Activated CD4-positive, alpha-beta T cell treated with anti-CD3 and anti-CD28 coated beads, Interleukin-2, amount 50 U/mL, for 48 hours (primary cell): ENCODE measurements at places on chromosomes 12 and 14.

DNA sequence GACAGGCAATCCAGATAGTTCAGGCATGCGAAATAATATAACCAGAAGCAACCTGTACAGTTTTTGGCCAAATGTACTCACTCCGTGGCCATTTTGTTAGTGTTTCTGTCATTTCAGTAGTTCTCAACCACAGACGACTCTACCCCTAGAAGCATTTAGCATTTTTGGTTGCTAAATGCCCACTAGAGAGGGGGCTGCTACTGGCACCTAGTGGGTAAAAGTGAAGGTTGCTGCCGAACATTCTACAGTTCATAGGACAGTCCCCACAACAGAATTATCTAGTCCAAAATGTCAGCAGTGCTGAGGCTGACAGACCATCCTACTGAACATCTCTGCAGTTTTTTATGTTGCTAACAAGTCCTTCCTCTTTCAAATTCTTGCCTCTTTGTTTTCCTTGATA, 107.4 kb downstream of the TSHR start:
- DNase-seq: no peak

DNA sequence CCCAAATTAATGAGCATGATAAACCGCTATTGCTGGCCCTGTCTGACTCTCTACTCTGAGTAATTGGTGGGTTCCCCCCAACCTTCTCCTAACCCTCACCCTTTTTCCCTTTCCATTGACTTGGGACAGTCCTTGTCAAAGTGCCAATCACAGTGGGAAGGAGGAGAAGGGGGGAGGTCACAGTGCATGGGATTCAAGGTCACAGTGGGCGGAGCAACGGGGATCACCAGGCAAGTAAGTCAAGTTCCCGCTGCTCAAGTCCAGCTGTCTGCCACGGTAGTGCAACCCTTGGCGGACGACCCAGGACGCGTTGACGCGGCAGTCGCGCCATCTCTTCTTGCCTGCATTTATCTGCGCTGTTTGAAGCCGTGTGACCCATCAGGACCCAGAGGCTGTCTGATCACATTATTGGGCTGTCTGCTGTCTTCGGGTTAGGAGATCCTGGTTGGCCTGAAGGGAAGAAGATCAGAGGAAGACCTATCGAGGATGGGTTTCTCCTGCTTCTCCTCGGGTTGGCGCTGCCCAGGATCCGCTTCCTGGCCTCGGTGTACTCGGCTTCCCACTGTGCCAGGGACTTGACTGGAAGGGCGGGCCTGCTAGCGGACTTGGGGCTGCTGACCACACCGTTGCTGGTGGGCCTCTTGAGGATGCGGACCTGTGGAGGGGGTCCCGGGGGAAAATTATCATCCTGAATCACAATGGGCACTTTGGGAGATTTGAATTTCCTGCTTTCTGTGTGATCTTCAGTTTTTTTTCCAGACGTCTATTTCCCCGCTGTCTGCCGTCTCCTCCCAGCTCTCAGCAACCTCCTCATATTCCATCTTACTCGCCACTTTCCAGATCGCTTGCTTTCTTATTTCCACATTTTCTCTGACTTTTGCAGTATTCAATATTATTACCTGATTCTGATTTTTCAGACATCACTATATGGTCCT, 3.1 kb upstream of the MDM2 start:
- no peak for DNase-seq

DNA sequence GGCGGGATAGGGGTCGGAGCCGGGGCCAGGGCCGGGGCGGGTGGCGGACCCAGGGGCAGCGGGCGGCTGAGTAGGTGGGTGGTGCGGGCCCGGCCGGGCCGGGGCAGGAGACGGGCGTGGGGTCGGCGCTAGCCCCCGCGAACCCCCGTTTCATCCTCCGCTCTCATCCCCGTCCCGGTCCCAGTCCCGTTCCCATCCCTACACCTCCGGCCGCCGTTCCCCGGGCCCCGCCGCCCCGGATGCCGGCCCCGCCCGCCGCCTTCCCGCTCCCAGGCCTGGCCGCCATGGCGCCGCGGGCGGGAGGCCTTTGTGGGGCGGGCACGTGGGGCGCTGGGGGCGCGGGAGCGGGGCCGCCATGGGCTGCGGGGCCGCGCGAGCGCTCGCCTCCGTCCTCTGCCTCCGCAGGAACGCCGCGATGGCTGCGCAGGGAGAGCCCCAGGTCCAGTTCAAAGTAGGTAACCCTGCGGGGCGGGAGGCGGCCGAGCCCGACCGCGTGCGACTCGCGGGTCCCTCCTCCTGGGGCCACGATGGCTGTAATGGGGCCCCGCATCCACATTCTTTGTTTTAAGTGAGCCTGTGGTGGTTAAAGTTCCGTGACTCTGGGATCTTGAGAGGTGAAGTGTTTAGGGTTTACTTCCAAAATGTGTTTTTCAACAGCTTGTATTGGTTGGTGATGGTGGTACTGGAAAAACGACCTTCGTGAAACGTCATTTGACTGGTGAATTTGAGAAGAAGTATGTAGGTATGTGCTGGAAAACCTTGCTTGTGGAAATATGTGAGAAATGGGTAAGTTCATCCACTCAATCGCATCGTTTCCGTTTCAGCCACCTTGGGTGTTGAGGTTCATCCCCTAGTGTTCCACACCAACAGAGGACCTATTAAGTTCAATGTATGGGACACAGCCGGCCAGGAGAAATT, 572 bp downstream of the RAN start:
- DNase-seq: peak; percentile 44

DNA sequence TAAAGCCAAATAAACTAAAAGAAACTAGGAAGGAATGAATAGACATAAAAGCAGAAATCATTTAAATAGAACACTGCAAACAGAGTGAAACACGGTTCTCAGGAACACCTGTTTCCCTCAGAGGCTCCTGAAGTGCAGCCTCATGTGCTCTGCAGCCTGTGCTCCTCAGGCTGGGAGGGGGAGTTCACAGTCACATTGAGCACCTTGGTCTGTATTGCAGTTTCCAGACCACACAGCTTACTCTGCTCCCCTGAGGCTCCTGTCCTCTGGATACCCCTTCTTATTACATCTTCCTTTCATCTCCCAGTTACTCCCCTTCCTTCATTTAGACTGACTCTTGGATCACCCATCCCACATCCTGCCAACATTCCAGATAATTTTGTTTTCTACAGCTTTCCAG, 49.7 kb upstream of the DCD start:
- DNase-seq: no peak

GRCh38 chr14:44963775-44964380, 1.9 kb downstream of the TOGARAM1 start:
- no peak for DNase-seq

GRCh38 chr14:53670701-53671100, 285.9 kb downstream of the BMP4 start:
- DNase-seq: no peak

GRCh38 chr12:43106355-43106754, 445.6 kb downstream of the ADAMTS20 start:
- DNase-seq: no peak

- no peak for DNase-seq
These were observed 95.8 kb upstream of the SLC35F4 start for GRCh38 chr14:57961786-57962060.

DNA sequence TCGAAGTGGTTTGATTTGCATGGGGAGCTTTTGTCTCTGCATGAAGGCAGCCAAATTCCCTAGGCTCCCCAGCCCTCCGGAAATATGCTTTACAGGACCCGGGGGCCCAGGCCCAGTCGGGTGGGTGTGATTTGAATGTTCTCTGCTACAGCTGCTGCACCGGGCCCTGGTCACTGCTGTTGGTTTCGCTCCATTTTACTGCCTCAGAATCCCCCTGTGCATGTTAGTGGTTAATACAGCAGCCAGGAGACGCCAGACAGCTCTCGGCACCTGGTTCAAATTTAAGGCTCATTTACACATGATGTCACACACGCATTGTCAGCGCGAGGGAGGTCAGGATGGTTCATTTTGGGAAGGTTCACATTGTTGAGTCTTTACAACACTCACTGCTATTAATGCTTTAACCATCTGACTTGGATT, 99.6 kb downstream of the SLC38A6 start:
- no peak for DNase-seq

DNA sequence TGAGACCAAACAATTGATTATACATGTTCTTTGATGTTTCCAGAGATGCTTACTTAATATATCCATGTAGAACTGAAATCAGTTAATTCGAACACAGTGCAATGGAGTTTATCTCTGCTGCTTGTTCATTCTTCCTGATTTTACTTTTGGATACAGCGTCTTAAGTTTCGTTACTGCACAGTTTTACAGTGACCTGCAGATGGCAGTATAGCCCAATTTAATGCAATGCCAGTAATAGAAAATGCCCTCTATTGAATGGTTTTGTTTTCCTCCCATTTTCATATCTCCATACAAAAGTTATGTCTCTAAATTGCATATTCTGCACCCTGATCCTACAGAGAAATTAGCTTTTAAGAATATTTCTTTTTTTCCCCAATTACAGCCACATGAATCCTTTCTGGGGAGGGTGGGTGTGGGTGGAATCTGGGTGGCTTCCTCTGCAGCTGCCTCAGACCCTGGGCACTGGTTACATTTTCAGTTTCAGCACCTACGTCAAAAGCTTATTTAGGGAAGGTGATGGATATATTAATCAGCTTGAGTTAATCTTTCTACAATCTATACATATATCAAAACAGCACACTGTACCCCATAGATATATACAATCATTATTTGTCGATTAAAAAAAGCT, 101.1 kb upstream of the DCD start:
- peak; percentile 18 for DNase-seq

- DNase-seq: peak; percentile 34
These were observed 138.8 kb upstream of the WSCD2 start for GRCh38 chr12:107990325-107990724.

DNA sequence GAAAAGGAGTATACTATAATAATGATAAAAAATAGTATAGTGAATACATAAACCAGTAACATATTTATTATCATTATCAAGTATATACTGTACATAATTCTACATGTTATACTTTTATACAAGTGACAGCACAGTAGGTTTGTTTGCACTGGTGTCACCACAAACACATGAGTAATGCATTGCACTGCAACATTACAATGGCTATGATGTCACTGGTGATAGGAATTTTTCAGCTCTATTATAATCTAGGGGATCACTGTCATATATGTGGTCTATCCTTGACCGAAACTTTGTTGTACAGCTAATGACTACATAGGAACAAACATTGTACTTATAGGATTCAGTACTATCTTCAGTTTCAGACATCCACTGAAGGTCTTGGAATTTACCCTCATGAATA, 165.8 kb upstream of the SYT1 start:
- no peak for DNase-seq

DNA sequence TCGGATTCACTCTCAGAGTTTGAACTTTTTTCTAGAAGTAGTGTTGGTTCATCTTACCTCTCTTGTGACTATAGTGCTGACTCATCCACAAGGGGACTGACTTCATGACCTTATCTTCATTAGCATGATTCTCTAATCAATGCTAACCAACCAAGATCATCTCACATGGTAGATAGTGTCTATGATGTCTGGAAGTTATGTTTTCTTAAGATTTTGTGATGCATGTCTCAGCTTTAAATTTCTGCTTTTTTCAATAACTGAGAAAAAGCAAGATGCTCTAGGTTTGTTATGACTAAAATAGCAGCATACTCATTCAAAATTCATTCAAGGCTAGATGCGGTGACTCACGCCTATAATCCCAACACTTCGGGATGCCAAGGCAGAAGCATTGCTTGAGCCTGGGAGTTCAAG, 12.3 kb upstream of the SLC35E3 start:
- no peak for DNase-seq

DNA sequence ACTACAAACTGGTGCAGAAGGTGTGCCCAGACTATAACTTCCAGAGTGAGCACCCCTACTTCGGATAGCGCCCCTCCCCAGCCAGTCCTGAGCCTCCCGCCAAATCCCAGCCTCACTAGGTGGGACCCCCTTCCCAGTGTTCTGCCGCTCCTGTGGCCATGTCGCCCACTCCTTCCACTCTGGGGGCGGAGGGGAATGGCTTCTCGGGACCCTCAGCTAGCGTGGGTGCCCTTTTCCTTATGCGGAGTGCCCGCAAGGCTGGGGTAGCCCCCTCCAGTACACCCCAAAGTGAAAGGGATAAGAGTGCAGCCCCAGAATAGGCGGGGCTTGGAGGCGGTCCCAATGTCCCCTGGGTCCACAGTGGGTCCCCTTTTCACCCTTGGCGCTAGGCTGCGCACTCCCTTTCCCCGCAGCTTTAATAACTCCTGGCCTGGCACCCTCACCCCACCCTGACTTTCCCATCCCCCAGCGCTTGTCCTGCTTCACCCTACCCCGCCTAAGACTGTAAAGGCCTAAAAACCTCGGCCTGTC, 3.8 kb upstream of the SHMT2 start:
- no peak for DNase-seq

DNA sequence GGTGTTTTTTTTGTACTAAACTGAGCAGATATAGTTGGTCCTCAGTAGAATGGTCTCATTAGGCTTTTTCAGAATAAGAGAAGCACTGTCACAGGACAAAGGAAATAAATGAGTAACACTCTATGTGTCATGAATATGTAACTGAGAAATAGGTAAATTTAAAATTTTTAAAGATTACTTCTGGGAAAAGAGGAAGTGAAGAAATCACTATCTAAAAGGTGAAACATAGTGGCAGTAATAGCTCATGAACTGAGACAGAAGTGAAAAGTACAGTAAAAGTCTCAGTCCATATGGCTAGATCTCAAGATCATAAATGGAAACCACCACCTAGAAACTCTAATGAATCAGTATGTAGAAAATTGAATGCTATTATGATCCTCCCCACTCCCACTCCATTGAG, 89.3 kb upstream of the TTC7B start:
- DNase-seq: no peak

DNA sequence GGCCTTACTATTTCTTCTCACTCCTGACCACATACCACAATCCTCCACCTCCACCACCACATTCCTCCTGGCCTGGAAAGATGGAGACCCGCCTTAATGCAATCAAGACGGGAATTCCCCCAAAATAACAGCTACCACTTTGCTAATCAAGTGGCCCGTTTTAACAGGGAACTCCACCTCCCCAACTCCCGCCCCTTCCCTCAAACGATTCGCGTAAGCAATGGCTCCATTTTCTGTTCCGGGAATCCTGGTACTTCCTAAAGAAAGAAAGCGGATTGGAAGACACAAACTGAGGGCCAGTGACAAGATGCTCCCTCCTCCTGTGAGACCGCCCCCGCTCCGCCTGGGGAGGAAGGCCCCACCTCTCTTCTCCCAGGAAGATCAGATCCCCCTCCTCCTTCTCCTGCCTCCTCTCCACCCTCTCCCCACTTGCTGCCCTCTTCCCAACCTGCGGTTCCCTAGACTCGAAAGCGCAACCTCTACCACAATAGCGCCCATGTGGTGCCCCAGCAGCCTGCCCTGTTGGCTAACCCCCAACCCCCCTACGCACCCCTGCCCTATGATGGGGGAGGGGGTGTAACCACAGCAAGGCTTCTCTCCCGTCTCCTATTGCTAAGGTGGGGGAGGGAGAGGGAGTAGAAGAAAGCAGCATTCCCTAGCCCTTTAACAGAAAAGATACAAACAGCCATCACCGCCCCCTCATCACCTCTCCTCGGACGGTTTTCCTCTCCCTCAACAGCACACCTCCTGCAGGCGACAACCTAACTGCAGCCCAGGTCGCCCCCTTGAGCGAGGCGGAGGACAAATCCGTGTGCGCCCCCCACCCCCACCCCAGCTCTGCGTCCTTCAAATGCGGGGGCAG, 777 bp downstream of the ARF3 start:
- peak; percentile 52 for DNase-seq
